GM12892 (cell line): ENCODE measurements at places on chromosomes 1 and 21.

GRCh38 chr1:230299191-230300006 lies 126.7 kb downstream of the PGBD5 start:
- DNase-seq, result no peak

DNA sequence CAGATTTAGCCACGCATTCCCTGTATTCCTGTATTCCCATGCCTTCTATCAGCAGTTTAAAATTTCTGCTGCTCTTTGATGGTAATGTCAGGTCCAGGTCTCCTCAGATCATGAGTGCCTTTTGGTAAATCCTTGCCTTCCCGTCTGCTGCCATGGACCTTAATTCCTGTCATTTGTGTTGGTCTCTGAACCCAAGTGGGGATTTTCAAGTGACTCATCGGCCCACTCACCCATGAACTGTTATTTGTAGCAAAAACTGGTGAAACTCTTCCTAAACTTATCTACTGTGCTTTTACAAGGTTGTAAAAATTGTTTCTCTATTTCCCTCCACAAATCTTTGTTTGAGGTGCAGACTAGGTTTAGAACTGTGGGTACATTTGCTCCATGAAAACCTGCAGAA lies 47.4 kb downstream of the ACTN2 start:
- DNase-seq, result no peak

DNA sequence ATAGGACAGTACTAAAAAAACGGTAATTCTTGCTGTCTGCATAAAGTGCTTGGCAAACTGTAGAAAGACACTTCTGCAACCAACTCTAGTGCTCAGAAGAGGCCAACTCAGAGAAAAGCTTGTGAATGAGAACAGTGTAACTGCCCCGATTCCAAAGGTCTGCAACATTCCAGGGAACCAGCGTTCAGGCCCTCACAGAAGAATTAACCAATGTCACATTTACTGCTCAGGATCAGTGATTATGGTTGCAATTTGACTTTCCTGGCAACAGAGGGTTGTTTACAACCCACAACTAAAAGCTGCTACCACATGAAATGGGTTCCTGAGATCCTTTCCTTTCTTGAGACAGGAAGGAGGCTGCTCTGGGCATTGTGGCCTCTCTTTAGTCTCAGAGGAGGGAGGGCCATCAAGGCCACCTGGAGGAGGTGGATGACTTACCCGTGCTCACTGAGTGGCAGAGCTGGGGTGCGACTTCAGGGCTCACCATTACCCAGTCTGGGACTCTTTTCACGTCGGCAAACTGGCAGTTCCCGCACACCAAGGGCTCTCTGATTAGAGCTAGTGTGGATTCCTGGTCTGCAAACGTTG lies 15.3 kb downstream of the SRSF4 start:
- no peak for DNase-seq

- DNase-seq, result no peak
These were observed 122.3 kb downstream of the DMRTB1 start for GRCh38 chr1:53581476-53581875.
